ENCODE measurements at places on chromosomes 12 and 14.

DNA sequence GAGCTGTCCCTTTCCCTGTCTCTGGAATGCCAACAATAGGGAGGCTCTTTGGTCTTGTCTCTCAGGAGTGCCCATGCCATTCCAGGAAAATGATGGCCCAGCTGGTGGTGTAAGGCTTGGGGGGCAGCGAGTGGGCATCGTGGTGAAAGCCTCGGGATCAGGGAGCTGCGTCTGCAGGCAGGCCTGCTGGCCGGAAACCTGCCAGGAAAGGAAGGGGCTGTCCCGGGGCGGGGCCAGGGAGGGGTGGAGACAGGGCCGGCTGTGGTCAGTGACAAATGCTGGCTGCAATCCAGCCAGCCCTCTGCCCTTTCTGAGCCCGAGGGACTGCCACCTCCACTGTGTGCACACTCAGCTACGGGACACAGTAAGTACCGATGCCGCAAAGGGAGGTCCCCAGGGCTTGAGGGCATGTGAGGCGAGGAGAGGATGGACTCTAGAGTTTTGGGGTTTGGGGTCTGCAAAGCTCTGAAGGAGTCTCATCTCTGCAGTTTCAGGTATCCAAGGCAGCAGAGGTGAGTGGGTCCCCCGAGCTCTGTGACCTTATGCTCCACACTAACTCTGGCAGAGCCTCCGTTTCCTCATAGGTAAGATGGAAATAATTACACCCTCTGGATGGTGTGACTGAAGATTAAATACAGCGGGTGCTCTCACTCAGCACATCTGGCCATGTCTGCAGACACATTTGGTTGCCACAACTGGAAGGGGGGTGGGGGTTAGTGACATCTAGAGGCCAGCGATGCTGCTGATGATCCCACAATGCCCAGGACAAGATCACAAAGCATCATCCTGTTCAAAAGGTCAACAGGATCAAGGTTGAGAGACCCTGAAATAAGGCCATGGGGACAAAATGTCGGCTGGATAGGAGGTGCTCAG, at the start of gene SERPINA5:
SERPINA5 (plus strand) TSS at position 300 of the 873 bp plus-strand sequence. CDS start 5,937 bp downstream, outside the sequence.
- DNase-seq: no peak

- DNase-seq: no peak
These were observed 178.1 kb downstream of the BCAT1 start for GRCh38 chr12:24770821-24771220.

DNA sequence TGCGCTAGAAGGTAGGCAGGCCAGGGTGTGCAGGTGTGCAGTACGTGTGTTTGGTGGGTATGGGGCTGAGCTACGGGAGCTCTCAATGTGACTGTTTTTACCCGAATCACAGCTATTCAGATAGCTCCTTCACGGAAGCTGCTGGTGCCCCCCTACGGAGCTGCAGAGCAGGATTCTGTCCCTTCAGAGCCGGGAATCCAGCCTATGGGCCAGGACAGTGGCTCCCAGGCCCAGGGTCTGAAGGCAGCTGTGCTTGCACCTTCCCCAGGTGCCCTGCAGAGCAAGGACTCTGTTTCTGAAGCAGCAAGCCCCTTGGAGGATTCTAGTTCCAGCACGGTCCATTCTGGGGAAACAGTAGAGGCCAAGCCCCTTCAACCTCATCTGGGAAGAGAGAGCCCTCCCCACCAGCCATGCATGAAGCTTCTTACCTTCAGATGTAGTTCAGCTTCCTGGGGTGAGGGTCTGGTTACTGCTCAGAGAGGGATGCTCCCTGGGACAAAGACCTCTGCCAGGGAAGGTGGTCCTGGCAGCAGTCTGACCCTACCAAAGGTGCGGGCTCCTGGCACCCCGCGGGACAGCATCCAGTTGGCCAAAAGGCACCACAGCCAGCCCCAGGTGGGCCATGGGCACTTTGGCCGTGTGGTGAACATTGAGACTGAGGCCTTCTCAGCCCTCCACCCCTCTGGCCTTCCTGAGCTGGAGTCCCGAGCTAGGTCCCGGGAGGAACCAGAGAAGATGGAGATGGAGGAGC, 29.1 kb downstream of the PLEKHH1 start:
- no peak for DNase-seq

DNA sequence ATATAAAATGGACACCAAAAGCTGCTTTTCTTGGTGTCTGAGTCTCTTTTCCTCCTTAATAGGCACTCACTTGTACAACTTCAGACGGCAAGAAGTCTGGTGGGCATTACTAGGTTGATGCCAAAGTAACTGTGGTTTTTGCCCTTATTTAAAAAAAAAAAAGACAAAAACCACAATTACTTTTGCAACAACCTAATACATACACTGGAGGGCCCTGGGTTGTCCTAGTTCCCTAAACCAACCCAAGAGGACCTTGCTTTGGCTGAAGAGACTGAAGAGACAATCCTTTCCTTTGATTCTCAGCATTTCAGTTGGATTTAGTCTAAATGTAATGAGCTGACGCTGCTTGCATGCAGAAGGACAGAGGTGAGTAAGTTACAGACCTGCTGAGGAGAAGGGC, 16.2 kb upstream of the PLEKHG3 start:
- no peak for DNase-seq

GRCh38 chr12:111937429-111937828, 75.5 kb downstream of the TMEM116 start:
- DNase-seq: no peak

GRCh38 chr12:100234591-100235304, 32.1 kb downstream of the DEPDC4 start:
- peak; percentile 3 for DNase-seq

- no peak for DNase-seq
These were observed 56.6 kb downstream of the SH2B3 start for GRCh38 chr12:111462210-111462769.

GRCh38 chr14:101119830-101120571, 216.5 kb upstream of the RTL1 start:
- no peak for DNase-seq

- no peak for DNase-seq
These were observed 44.4 kb downstream of the UBE3B start for GRCh38 chr12:109521831-109522230.

DNA sequence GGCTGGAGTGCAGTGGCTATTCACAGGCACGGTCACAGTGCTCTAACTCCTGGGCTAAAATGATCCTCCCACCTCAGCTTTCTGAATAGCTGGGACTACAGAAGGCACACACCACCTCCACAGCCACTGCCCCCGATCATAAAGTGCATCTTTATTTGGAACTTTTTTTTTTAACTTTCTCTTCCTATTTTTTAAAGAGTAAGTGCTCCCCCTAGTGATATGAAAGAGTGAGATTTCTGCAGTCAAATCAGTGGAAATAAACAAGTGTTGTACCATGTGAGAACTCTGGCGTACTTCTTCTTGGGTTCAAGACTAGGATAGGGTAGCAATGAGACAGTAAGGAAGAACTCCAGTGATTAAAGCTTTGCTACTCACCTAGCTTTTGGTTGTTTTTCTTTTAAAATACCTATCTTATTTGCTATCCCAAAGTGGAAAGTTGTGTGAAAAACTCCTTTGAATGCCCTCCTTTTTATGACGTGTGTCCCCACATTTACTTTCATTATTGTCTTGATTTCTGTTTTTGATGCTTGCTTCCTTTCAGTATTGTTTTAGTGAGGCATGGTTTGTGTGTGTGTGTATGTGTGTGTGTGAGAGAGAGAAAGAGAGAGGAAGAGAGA, 6.6 kb downstream of the PPP4R4 start:
- peak; percentile 50 for DNase-seq
